Stimulated activated CD4-positive, alpha-beta T cell treated with anti-CD3 and anti-CD28 coated beads, Interleukin-1b, Interleukin-23, amount 100 ng/mL, for 1 hour (primary cell): ENCODE measurements at places on chromosomes 16 and 17.

- no peak for DNase-seq
Observed at GRCh38 chr17:70124723-70125122, 44.6 kb upstream of the KCNJ2 start.

- DNase-seq, result no peak
Observed at GRCh38 chr17:32936186-32936893, 8.4 kb downstream of the TMEM98 start.

DNA sequence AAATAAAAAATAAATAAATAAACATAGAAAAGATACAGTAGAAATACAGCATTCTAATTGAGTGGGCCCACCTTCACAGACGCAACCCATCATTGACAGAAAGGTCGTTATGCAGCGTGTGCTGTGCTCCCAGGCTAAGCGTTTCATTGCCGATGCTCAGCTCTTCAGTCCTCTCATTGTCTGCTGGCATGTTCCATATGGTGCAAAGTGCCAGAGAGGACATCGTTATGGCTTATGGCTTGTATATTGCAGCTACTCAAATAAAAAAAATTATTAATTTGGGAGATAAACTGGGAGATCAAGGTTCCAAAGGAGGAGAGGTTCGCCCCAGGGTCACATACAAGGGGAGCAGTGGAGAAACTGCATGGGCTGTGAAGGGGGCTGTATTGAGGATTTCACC, 11.3 kb upstream of the UBALD2 start:
- DNase-seq, result no peak

- DNase-seq, result no peak
Observed at GRCh38 chr17:42520540-42520951, 15.5 kb upstream of the NAGLU start.

- DNase-seq, result no peak
Observed at GRCh38 chr17:16391451-16391850, 10.6 kb downstream of the UBB start.

DNA sequence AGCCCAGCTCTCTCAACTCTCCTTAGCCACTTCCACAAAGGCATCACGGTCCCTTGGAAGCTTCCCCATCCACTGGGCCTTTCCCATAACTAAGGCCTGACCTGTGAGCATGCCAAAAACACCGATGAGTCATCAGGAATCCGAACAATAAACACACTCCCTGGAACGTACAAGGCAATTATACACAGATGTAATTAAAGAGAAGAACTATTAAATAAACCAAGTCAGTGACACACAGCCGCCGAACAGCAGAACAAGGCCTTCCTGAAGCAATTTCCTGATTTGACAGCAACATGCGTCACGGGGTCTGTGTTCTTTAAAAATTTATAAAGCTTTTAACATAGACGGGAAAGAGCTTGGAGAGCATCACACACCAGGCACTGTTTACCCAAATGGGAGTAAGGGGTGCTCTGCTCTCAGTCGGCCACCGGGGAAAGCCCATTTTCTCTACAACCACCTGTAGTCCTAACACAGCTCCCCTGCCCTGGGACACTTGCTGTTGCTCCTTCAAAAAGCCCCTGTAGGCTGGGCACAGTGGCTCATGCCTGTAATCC, 29.4 kb downstream of the COG7 start:
- no peak for DNase-seq

- DNase-seq, result no peak
Observed at GRCh38 chr17:60653569-60653968, 24.1 kb upstream of the BCAS3 start.

GRCh38 chr17:32871746-32872145, 5.2 kb downstream of the MYO1D start:
- DNase-seq, result no peak

DNA sequence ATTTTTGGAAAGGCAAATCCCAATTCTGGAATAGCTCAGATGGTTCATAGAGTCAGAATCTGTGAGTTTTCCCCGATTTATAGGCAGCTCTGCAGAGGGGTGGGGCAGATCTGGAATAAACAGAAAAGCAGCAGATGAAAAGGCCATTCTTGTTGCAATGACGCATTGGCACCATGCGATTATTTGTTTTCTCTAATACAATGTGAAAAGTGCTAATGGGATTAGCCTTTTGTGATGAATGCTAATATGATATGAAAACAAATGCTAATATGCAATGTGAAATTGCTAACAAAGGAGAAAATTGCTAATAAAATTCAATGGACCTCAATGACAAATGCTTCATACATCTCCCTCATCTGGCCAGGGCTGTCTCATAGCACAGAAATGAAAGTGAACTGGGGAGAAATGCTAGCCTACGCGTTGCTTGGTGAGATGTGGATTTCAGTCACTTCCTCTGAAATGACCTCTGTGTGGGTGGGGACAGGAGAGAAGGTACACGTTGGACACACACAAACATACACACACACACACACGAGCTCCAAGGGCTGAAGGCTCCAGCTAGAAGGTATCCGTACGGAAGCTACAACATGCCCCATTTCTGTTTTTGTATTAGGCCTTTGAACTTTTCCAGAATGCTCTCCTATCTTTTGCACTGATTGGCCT, 394.5 kb downstream of the XYLT1 start:
- DNase-seq, result no peak

DNA sequence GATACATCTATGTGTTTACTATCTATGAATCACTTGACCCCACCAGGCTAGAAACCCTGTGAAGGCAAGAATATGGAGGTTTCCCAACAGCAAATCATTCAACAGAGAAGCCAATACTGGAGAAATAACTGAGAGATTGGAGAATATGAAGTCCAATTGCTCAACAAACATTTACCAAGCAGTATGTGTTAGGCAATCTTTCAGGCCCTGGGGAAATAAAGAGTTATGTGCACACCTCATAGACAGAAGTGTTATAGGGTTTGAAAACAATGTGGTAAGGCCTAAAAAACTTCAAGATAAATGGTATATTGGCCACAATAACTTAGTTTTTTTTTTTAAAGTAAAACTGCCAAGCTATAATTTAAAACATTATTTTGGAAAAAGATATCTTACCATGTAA, 1245.8 kb downstream of the CDH11 start:
- no peak for DNase-seq

DNA sequence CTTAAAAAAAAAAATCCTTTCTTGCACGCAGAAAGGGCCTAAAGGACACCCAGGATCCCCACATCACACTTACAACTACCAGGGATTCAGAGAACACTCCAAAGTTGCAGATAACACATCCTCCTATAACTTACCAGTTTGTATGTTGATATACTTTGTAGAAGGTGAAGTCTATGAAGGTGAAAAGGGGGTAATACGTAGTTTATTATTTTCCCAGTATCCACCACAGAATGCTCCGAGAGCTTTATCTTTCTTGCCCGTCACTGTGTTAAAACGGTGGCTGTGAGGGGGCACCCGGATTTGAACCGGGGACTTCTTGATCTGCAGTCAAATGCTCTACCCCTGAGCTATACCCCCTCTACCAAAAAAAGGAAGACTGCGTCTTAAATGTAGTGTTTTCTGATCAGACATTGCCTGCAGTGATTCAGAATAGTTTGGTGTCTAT, 7.9 kb upstream of the RPL23 start:
- no peak for DNase-seq

DNA sequence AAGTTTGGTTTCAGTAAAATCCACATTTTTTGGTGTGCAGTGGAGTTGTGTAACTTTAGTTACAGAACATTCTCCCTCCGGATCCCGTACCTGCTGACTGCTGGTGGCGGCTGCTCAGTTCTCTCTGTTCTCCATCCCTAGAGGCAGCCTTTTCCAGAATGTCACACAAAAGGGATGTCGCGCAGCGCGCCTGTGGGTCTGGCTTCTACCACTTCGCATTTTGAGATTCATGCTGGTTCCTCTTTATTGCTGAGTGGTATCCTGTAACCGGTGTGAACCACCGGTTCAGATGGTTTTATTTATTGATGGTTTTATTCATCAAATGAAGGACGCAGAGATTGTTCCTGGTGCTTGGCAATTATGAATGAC, 981 bp upstream of the CEP131 start:
- no peak for DNase-seq

DNA sequence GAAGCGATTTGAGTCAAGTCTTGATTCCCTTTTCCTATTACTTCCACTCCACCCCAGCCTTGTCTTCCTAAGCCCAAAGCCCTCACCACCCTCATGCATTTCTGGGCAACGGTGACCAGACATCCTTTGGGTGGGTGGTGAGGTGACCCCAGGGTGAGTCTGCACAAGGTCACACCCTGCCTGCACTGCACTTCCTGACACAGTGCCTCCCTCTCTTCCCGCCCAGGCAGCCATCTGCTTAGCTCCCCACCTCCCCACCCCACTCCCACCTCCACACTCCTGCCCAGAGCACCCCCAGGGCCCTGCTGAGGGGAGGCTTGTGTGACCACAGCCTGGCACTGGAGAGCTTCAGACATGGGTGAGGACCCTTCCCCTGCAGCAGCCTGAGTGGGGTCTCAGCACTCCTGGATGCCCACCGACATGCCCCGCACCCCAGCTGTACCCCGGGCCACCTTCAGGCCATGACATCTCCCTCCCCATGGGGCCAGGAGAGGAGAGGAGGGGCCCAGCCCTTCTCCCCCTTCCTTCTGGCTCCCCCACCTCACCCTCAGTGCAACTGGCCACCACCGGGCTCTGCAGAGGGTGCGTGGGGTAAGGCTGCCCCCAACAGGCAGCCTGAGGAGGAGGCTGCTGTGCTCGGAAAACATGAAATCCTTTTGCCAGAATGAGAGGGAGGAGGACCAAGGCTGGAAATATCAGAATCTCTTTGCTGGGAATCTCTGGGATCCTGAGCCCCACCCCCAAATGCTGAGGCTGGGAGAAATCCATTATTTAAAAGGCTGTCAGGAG, 68.6 kb downstream of the CCT6B start:
- DNase-seq, result no peak

DNA sequence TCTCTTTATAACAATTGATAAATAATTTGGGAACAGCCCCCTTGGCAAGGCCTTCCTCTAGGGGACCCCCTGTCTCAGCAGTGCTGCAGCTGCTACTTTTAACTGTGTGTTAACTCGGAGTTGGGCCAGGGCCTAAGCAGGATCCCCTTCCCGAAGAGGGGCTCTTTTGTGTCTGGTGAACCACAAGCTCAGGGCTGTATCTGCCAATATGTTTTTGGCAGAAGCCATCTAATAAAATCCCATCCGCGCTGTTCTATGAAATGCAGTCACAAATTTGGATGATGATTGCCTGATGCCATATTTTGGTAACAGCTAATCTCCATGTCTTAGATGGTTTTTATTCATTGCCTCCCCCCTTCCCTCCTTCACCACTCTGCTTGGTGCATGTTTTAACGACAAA, 267.7 kb downstream of the FTO start:
- DNase-seq, result no peak
